ENCODE measurements at places on chromosomes 7 and 10.

DNA sequence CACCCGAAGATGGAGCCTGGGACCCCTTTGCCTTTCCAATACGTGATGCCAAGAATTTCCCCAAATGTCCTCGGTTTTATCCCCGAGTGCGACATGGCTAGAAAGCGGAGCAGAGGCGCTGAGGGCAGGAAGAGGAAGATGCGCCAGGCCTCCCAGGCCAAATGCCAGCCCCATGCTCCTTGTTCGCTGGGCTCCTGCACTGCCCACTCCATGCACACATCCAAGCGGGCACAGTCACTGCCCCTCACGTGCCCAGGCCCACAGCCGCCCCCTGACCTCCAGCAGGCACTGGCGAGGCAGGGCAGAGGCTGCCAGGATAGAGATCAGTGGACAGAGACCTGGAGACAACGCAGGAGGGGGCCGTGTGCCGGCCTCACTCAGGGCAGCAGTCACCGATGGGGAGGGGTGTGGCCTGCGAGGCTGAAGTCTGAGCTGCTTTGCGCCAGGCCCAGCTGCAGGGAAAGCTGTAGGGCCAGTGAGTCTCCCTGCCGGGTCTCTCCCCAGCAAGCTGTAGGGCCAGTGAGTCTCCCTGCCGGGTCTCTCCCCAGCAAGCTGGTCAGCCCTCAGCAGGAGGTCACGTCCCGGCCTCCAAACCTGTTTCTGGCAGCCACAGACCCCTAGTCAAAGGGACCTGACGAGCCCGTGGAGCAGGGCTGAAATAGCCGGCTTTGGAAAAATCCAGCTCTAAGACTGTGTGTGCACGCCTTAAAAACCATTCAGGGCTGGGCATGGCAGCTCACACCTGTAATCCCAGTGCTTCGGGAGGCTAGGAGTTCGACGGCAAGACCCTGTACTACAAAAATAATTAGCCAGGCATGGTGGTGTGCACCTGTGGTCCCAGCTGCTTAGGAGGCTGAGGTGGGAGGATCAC lies 100.6 kb upstream of the DIP2C start:
- no peak for DNase-seq

GRCh38 chr7:24764972-24765744 lies 7.9 kb upstream of the GSDME start:
- DNase-seq: peak; percentile 64

DNA sequence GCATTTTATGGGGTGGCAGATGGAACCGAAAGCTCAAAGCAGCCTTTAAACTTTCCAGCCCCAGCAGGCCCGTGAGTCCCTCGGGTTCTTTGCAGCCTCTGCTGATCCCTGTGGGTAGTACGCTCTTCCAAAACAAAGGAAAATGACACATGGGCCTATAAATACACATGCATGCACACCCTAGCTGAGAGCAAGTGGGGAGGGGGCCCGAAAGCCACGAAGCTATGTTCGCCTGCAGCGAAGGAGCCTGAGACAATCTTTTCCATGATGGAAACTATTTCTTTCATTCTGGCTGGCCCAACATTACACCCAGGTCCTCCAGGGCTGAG lies 32.2 kb downstream of the CALML5 start:
- DNase-seq: no peak

- no peak for DNase-seq
Measured at GRCh38 chr7:82194016-82194643, 249.4 kb downstream of the CACNA2D1 start.

DNA sequence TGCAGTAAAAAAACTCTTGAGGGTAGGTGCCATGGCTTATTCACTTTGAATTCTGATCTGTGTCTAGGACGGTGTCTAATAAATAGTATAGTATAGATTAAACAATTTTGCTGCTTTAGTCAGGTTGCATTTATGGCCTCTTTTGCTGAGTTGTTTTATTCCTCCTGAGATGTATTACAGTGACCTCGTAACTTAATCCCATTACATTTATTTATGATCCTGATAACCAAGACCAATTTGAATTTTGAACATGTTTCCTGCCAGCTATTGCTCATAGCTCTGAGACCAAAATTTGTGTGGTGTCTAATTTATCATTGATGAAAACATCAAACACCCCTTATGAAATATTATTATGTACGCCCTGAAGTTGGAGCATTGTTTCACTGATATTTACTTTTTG lies 381.9 kb upstream of the SEMA3C start:
- no peak for DNase-seq

- no peak for DNase-seq
Measured at GRCh38 chr7:25849500-25850184, 302.4 kb upstream of the NFE2L3 start.

GRCh38 chr7:98194186-98194585 lies 17.1 kb upstream of the BHLHA15 start:
- no peak for DNase-seq

DNA sequence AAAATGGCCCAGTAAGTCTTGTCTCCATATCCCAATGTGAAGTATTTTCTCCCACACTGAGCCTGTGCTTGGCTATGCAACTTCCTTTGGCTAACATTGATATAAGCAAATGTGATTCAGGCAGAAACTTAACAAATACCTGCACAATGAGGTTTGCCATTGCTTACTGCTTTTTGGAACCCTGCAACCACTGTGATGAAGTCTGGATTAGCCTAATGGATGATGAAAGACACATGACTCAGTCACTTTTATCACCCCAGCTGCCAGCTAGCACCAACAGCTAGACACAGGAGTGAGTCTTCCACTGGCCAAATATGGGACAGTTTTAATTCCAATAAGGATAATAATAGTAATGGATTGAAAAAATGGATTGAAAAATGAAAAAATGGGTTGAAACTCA lies 854.5 kb downstream of the GRM8 start:
- no peak for DNase-seq

- DNase-seq: no peak
Measured at GRCh38 chr10:22945934-22946673, 18.3 kb downstream of the ARMC3 start.

GRCh38 chr7:79837915-79838314 lies 296.7 kb upstream of the GNAI1 start:
- no peak for DNase-seq

- DNase-seq: no peak
Measured at GRCh38 chr7:81030472-81030871, 111.6 kb upstream of the SEMA3C start.

DNA sequence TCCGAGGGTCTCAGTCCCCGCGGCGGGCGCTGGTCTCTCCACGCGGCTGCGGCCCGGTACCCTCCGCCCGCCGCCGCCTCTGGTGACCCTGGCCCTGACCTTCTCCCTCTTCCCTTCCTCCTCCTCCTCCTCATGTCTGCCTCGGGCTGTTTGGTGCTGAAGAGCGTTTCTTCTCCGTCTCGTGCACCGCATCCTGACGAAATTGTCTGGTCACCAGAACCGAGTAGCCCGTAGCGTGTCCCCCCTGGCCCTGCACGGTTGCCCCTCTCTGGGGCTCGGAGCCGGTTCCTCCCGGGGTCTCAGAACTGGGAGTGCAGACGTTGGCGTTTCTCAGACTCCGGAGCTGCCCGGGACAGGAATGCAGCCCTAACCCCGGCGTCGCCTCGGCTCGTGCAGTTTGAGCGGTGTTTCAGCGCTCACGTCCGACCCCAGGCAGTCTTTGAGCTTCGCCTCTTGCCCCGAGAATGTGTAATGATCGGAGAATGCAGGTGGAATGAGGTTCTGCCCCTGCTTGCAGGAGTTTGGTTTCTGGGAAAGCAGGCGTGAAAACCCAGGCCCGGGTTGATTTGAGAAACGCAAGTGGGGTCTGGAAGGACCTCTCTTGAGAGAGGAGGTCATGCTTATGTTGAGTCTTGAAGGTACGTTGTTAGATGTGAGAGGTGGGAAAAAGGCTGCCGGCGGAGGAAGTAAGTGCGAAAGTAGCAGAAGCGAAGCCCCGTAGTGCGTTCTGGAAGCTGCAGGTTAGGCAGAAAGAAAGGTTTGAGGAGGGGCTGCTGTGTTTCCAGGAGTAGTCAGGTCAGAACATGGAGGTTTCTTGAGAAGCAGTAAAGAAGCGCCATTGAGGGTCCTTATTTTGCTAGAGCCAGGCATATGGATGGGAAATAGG lies 743 bp downstream of the RBM17 start:
- peak; percentile 73 for DNase-seq

- DNase-seq: no peak
Measured at GRCh38 chr7:102028206-102028826, 210.9 kb downstream of the CUX1 start.

DNA sequence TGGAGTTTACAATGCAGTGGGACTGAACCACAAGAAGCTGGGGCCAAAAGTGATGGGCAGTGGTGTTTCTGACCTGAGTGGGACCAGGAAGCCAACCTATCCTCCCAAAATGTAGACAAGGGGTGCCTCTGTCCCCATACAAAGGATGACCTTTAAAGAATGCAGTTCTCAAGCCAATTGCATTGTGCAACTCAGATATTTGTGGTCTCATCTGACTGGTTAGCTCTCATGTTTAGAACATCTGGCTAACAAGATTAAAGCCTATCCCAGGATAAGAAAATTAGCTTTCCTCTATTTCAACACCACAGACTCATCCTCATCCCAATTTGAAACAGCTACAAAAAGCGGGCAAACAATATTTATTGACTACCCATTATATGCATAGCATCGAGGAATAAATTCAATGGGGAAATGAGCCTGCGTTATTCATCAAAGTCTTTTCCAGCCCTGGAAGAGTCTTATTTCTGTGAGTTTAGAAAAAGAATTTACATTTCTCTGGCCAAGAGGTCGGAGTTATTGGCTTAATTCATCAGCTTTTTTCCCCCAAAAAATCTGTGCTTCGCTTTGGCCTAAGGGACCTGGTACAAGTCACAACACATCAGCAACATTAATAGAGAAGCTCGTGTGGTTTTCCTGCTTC lies 26.7 kb downstream of the ELMO1 start:
- DNase-seq: no peak
